ENCODE measurements at places on chromosomes 2 and 18.

GRCh38 chr2:42706836-42707235 lies 57.1 kb downstream of the OXER1 start:
- no peak for DNase-seq

DNA sequence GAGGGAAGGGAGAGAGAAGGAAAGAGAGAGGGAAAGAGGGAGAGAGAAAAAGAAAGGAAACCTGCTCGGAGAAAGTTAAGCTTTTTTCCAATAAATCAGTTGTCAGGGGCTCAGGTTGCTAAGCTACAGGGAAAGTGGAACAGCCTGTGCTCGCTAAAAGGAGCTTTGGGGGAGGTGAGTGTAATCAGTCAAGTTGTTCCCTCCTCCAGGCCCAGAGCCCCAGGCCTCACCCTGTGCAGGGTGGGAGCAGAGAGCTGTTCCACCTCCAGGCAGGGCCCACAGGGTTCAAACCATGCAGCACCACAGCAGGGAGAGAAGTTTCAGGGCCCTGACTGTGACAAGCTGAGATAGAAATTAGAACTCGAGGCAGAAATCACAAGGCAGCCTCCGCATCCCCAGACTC lies 56.4 kb upstream of the PPP1CB start:
- no peak for DNase-seq

DNA sequence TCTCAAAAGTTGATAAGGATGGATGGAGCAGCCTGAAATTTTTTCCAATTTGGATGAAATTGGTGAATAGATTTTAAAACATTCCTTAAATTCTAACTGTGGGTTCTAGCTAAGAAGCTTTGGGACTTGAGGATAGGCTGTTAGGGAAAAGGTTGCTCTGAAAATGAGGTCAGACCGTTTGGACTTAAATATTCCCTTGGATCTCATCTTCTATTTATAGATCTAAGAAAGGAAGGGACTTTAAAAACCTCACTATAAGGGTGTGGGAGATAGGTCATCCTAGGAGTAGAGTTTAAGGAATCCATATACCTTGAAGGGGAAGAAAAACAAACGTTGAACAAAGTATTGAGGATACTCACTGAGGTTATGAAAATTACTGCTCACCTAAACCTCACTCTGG lies 17.4 kb upstream of the SNORC start:
- DNase-seq, result no peak

DNA sequence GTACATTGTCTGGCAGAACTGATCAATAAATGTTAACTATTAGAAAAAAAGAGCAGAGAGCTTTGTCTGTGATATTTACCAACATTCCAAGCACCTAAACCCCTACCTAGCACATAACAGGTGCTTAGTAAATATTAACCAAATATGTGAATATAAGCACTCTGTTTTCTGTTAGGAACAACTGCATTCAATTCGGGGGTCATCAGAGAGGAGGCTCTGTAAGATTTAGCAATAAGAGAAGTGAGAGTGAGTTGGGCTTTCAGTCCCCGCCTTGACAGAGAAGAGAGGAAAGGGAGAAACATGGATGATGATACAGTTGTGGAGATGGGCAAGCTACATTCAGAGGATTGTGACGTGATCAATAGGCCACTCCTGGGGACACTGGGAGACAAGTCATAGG lies 47.7 kb downstream of the MYOM1 start:
- DNase-seq, result no peak

GRCh38 chr2:27954221-27954673 lies 63.7 kb downstream of the BABAM2 start:
- no peak for DNase-seq

GRCh38 chr2:215034154-215034553 lies 104.3 kb downstream of the ABCA12 start:
- DNase-seq, result no peak

GRCh38 chr2:18154812-18155211 lies 276.3 kb downstream of the KCNS3 start:
- DNase-seq, result no peak

GRCh38 chr2:54574107-54574859 lies 118.2 kb downstream of the SPTBN1 start:
- no peak for DNase-seq

- no peak for DNase-seq
Measured at GRCh38 chr18:9616049-9616448, 1.7 kb upstream of the PPP4R1 start.

DNA sequence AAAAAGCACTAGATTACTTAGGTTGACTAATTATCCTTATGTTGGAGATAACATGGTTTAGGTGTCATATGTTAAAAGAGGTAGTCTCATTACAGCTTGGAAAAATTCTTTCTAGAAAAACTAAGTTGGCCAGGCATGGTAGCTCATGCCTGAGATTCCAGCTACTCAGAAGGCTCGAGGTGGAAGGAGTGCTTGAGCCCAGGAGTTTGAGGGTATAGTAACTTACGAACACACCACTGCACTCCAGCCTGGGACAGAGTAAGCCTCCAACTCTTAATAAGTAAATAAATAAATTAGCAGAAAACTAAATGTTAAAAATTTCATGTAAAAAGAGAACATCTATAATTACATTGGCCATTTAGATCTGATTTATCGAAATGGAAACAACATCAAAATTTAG lies 177.2 kb downstream of the NR4A2 start:
- no peak for DNase-seq

GRCh38 chr18:75067996-75068645 lies 140.8 kb downstream of the PTGR3 start:
- DNase-seq, result no peak

DNA sequence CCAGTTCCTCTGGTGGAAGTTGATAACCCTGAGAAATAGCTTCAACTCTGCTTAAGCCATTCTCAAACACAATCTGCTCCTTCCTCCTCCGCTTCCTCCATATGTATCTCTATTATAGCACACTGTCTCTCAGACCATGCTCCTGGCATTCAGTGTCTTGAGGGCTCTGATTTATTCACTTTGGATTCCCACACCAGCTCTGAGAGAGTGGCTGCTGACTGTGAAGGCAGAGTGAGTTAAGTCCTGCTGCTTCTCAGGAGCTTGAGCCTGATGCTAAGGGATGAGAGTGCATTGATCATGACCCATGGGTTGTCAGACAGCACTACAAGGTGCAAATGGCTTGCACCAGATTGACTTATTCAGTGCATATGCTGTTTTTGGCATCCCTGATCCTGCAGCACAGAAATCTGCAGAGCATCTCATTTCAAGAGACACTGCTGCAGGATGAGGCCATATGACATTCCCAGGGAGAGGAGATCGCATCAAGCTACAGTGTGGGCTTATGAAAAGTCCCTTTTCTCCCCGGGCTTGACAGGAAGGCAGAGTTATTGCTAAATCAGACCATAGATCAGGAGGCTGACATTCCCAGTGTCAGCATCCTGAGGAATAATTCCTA lies 500.5 kb upstream of the RAB6C start:
- no peak for DNase-seq

DNA sequence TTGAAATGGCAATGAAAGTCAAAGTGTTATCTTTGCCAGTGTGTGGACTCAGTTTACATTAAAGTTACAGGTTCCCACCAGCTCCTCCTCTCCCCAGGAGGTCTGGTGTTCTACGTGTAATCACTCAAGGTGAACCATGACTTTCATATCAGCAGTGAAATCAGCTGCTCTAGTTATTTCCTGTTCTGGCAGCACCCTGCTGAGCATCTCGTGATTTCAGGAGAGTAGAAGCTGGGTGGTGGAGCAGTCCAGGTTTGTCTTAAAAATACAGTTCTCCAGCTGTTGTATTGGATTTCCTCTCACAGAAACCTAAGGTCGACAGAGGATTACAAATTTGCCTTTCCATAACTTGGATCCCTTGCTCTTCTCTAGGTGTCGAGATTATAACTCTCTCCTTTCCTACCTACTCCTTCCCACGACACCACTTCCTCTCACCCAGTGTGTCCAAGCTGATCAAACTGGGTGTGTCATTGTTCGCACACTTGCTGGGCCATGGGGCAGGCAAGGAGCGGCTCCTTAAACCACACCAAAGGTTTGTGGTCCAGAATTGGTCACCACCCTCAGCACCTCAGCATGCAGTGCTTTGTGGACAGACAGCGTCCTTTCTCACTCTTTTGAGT lies 13.0 kb upstream of the ARHGAP25 start:
- no peak for DNase-seq

- DNase-seq, result no peak
Measured at GRCh38 chr2:128594651-128594910, 275.9 kb upstream of the HS6ST1 start.

GRCh38 chr2:54672590-54673456 lies 50.6 kb upstream of the EML6 start:
- no peak for DNase-seq

- DNase-seq, result no peak
Measured at GRCh38 chr2:107235491-107236254, 349.7 kb upstream of the ST6GAL2 start.

GRCh38 chr18:80223581-80224148 lies 23.6 kb downstream of the PARD6G start:
- DNase-seq, result no peak

GRCh38 chr2:7593360-7593759 lies 676.1 kb downstream of the RNF144A start:
- DNase-seq, result peak; percentile 34
